ENCODE measurements at places on chromosomes 13 and 19.

DNA sequence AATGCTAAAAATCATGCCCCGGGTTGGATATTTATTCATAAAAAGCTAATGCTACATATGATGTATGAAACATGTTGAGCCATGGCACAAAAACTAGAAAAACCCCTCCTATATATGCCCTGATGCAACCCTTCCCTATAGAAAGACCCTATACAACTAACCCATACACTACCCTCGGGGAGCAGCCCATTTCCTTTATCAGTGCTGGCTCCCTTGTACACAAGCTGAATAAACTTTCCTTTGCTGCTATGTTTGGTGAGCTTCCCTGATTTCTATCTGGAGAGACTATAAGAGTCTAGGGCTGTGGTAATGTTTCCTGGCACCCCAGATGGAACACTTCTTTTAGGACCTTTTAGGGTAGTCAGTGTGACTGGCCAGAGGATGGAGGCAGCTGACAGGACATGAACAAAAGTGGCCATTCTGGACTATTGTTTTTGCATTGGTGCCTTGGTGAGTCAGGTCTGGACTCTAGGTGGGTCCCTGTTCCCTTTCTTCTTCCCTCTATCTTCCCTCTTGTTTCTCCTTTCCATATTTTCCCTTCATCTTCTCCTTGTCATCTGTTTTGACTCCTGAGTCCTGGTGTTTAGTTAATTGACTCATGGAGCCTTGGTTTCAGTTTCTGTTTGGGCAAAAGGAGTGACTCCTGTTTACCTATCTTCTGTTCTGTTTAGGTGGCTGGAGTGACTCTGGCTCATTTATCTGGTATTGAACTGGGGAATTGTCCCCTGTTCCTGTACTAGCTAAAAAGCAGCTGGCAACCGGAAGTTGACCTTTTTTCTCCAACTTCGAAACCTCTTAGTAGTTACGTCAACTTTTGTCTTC is 1321.8 kb upstream of the PCDH9 start:
- no peak for DNase-seq
- H3K4me1 ChIP-seq: no peaks in the 10 kb centered on the region

- no peak for DNase-seq
- no peak overlapping the region for H3K4me3 ChIP-seq
- H3K27me3 ChIP-seq: no peaks in the 10 kb centered on the region
- H3K4me1 ChIP-seq: no peaks in the 10 kb centered on the region
Observed at GRCh38 chr13:113550453-113550852, 34.1 kb upstream of the TFDP1 start.

- H3K27ac ChIP-seq: no peak overlapping the region
- DNase-seq: no peak
- no peaks in the 10 kb centered on the region for H3K36me3 ChIP-seq
- no peaks in the 10 kb centered on the region for H3K4me1 ChIP-seq
- no peaks in the 10 kb centered on the region for H3K27me3 ChIP-seq
- H3K4me3 ChIP-seq: no peak overlapping the region
Observed at GRCh38 chr19:30781519-30781918, 409.3 kb downstream of the ZNF536 start.

DNA sequence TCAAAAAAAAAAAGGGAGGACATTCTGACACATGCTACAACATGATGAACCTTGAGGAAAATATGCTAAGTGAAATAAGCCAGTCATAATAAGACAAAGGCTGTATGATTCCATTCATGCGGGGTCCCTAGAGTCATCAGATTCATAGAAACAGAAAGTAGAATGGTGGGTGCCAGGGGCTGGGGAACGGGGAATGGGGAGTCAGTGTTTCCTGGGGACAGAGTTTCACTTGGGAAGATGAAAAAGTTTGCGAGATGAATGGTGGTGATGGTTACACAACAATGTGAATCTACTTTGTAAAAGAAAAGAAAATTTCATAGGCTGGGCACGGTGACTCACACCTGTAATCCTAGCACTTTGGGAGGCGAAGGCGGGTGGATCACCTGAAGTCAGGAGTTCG is 6.1 kb upstream of the CLEC4G start:
- H3K27me3 ChIP-seq: no peaks in the 10 kb centered on the region
- no peaks in the 10 kb centered on the region for H3K36me3 ChIP-seq
- H3K27ac ChIP-seq: no peak overlapping the region
- H3K4me1 ChIP-seq: no peaks in the 10 kb centered on the region
- DNase-seq: no peak
